NCI-H524 treated with DMSO at 0.1 percent for 48 hours (cell line): ENCODE measurements at places on chromosomes 4 and X.

GRCh38 chrX:10525381-10526120 is 94.8 kb downstream of the MID1 start:
- DNase-seq, result no peak

GRCh38 chrX:118756101-118756500 is 28.7 kb downstream of the IL13RA1 start:
- no peak for DNase-seq

GRCh38 chr4:176788248-176788647 is 4.5 kb downstream of the VEGFC start:
- DNase-seq, result no peak

GRCh38 chr4:83885256-83886182 is 349.6 kb downstream of the GPAT3 start:
- no peak for DNase-seq

DNA sequence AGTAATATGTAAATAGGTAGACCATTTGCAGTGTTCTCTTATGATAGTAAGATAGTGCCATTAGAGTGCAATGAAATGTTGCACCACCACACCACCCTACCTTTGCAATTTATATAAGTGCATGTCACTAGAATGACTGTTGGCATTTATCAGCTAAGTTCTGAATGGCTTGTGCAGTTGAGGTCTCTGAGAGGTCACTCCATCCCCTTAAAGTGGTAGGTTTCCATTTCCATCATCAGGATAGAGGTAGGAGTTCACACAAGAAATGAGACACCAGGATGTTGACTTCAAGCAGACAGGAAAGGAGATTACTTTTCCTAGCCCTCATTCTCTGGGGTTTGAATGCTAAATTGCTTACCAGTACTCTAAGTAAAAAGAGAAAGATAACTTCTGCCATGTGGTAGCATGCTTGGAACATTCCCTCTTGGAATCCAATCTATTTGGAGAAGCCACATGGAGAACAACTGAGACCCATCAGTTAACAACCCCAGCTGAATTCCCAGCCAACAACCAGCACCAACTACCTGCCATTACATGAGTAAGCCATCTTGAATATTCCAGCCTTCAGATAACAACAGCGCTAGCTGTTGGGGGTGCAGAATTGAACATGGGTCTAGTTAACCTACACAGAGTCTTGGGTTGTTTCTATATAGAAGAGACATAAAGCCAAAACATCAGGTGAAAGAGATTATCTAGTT is 6.7 kb upstream of the LRBA start:
- DNase-seq, result no peak

GRCh38 chr4:8114456-8115202 is 44.0 kb downstream of the ABLIM2 start:
- DNase-seq, result no peak
